Ascending aorta (tissue), 2 donors: ENCODE measurements at places on chromosomes 16 and 17. TPM values are rescaled to one million over a fixed set of nuclear protein-coding genes. Genes with fewer than 3 reads are reported as not detected.

The NLK gene
- 37.8 TPM for total RNA-seq

DNA sequence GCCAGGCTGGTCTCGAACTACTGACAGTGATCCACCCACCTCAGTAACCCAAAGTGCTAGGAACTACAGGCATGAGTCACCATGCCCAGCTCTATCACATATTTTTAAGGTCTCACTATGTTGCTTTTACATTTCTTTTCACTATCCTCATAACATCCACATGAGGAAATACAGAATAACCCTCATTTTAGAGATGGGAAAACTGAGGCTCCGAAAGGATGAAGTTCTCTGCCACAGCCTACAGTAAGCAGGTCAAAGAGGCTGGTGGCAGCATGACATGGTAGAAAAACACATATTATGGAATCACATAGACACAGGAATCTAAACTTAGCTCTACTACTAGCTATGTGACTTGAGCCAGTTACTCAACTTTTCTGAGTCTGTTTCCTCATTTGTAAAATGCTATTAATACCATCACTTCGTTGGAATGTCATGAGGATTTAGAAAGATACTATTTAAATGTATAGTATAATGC is 32.2 kb downstream of the APPBP2 start:
- no peak overlapping the region for H3K4me3 ChIP-seq
- H3K27ac ChIP-seq: no peak overlapping the region
- H3K4me1 ChIP-seq: no peaks in the 10 kb centered on the region
- no peak for DNase-seq

DNA sequence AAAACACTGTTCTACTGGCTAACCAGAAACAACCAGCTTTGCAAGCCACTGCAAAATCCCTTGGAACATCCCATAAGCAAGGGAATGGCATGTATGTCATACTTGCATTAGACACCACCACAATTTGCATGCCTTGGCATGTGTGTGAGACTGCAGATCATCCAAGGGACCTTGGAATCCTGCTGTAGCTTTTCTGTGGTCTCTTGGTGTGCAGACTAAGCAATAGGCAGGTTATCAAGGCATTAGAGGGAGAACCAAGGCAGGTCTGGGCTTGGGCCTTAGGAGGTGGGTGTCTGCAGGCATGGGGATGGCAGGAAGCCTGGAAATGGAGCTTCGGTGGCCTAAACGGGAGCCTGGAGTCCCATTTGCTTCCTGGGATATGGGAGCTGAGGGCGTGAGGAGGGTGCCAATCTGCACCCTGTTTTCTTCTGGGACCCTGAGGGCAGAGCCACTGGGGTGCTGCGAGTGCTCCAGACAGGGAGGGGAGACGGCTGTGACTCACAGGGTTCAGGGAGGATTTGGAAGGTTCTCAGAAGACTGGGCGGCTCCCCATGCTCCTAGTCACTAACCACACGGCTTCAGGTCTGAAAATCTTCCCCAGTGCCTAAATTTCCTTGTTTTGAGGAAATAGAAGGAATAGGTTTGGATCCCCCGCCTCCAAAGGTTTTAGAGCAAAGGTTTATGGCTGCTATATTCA is 36.6 kb downstream of the FAM20A start:
- no peak overlapping the region for H3K4me3 ChIP-seq
- DNase-seq: no peak
- H3K27me3 ChIP-seq: no peaks in the 10 kb centered on the region
- no peak overlapping the region for H3K27ac ChIP-seq
- H3K36me3 ChIP-seq: no peaks in the 10 kb centered on the region

The SLFN14 gene
- total RNA-seq: not detected

The PLD6 gene
- total RNA-seq: 0.32 TPM

DNA sequence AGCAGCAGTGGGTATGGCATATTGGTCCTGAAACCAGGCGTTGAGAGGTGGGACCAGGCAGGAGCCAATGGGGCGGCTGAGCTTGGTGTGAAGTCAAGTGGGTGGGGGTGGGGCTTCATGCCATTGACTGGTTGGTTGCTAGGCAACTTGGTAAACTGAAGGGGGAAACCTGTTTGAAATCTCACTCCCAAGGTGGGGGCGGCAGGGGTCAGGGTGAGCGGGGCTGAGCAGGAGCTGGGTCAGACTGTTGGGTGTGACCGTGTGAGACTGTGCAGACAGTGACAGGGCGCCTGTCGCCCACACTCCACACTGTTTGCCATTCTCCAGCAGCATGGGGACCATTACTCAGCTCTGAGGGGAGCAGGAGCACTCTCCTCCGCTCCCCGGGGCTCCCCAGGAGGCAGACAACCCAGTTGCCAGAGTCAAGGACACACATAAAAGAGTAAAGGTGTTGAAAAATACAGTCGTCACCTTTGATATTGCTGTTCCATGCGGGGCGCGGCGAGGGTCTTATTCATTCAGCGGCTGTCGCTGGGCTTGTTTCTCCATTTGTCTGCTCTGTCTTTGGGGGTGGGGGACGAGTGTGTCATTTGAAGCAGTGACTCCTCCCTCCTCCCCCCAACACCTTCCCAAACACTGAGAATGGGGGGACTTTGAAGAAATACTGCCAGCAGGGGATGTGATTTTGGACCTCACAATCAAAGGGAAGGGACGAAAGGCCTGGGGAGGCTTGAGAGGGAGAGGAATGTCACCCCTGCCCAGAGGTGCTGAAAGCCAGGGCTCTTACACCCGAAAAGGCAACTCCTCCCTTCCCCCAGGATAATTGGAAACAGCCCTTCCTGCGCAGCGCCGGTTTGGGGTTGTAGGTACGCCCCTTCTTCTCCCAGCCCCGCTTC is 1.2 kb upstream of the EFNB3 start:
- H3K27me3 ChIP-seq: peaks cover 5% of the 10 kb centered on the region
- no peak for DNase-seq
- no peak overlapping the region for H3K27ac ChIP-seq
- peaks cover 9% of the 10 kb centered on the region for H3K36me3 ChIP-seq
- no peak overlapping the region for H3K4me3 ChIP-seq

- H3K27ac ChIP-seq: no peak overlapping the region
- no peaks in the 10 kb centered on the region for H3K4me1 ChIP-seq
- H3K27me3 ChIP-seq: no peaks in the 10 kb centered on the region
Measured at GRCh38 chr16:69471121-69471520, 46.7 kb downstream of the CYB5B start.

DNA sequence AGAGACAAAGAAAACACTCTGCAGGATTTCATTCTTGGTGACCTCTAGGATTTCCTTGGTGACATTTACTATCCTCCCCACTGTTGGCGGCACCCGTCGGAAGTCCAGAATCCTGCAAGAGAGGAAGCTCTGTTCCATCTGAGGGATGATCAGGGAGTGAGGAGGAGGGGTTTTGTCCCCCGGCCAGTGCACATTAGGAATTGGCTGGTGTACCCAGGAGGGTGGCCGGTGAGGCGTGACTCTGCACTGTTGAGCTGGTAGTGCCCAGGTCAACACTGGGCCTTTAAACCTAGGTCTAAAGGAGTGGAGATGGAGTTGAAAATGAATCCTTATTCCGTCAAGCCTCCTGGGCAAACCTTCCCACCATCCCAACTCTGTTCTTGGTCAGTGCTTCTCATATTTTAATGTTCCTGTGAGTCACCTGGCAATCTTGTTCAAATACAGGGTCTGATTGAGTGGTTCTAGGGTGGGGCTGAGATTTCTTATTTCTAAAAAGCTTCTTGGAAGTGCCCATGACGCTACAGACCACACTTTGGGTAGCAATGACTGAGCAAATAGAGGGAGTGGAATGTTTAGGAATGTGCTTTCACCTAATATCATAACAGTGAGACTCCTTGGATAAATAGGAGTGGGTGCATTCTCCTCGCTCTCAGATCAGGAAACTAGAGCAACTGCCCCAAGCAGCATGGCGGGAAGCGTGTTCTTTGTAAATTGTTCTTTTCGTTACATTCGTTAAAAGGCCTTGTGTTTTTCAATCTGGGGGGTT is 30.7 kb downstream of the PRKAR1A start:
- H3K36me3 ChIP-seq: peaks cover 11% of the 10 kb centered on the region
- no peak overlapping the region for H3K27ac ChIP-seq
- DNase-seq: no peak

The RAB37 gene
- total RNA-seq: 0.32 TPM

- H3K4me3 ChIP-seq: peak overlapping the region; percentile 32
- peaks cover 5% of the 10 kb centered on the region for H3K4me1 ChIP-seq
- peak overlapping the region; percentile 62 for H3K27ac ChIP-seq
- no peaks in the 10 kb centered on the region for H3K27me3 ChIP-seq
- H3K36me3 ChIP-seq: no peaks in the 10 kb centered on the region
Measured at GRCh38 chr16:11240636-11241473, 15.1 kb downstream of the SOCS1 start.

DNA sequence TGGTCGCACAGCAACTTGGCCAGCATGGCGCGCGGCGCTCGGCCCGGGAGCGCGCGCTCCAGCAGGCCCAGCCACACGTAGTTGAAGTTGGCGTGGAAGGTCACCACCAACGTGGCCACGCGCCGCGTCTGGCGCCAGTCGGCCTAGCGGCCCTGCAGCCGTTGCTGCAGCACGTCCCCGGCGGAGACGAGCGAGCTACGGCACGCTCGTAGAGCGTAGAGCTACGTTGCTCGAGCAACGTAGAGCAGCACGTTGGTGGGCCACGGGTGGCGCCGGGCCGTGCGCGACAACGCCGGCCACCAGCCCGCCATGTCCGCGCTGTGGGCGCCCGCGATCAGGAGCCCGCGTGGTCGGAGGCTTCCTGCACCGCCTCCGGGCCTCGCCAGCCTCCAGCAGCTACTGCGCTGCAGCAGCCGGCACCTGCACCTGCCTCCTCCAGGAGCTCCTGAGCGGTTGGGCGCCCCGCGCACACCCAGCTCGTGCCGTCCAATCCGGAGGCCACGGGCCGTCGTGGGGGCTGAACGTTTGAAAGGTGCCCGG is 13.4 kb upstream of the SULT1A1 start:
- no peaks in the 10 kb centered on the region for H3K36me3 ChIP-seq
- peak overlapping the region; percentile 49 for H3K4me3 ChIP-seq
- H3K27me3 ChIP-seq: no peaks in the 10 kb centered on the region
- no peaks in the 10 kb centered on the region for H3K4me1 ChIP-seq

GRCh38 chr16:89890200-89890599 is 16.8 kb downstream of the TCF25 start:
- no peak for DNase-seq
- H3K4me1 ChIP-seq: no peaks in the 10 kb centered on the region
- peaks cover 93% of the 10 kb centered on the region for H3K36me3 ChIP-seq

- no peaks in the 10 kb centered on the region for H3K36me3 ChIP-seq
- no peak overlapping the region for H3K27ac ChIP-seq
- no peak for DNase-seq
- no peaks in the 10 kb centered on the region for H3K27me3 ChIP-seq
Measured at GRCh38 chr16:47142821-47143676, 696 bp downstream of the NETO2 start.

The KIFC3 gene
- 54.9 TPM for total RNA-seq
